ENCODE measurements at places on chromosomes 4 and X.

- no peak for DNase-seq
Measured at GRCh38 chrX:78958419-78959116, 13.4 kb downstream of the P2RY10 start.

DNA sequence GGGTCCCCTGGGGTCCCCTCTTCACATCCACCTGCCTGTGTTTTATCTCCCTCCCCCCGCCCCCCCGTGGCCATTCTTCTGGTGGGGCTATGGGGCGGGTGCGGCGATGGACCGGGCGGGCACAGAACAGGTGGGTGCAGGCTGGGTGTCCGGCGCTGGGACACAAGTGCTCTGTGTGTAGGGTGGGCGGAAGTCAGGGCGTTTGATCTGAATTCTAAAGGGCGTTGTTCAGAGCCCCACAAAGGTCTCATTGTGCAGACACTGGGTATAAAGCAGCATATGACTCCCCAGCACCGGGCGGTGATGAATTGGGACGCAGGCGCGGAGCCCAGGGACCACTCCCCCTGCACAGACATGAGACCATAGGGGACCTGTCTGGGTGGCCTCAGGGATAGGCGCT is at the start of gene GJB1:
TSS of gene GJB1 (plus strand) at position 296 of the 400 bp plus-strand sequence. CDS start 484 bp downstream, outside the sequence.
- DNase-seq: no peak

DNA sequence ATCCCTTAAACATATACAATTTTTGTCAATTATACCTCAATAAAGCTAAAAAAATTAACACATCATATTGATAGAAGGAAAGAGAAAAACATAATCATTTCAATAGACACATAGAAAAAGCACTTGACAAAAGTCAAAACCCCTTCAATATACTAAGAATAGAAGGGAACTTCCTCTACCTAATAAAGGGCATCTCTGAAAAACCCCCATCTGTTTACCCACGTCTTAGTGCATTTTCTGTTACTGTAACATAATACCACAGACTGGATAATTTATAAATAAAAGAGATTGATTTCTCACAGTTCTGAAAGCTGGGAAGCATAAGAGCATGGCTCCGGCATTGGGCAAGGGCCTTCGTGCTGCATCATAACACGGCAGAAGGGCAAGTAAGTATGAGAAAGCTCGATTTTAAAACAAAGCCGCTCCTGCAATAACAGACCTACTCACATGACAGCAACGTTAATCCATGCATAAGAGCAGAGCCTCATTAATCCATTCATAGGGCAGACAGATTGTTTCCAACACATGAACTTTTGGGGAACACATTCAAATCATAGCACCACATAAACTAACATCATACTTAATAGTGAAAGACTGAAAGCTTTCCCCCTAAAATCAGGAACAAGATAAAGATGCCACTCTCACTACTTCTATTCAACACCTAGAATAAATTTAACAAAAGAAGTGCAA is 15.7 kb downstream of the STEEP1 start:
- DNase-seq: no peak

- no peak for DNase-seq
Measured at GRCh38 chrX:112654871-112655270, 24.9 kb downstream of the LHFPL1 start.

Data from SIG-M5 (cell line).